Activated effector memory CD4-positive, alpha-beta T cell treated with anti-CD3 and anti-CD28 coated beads, Interleukin-2, amount 50 U/mL, for 16 hours (primary cell): ENCODE measurements at places on chromosomes 3 and 15.
A peak's percentile ranks its signal among the peaks of the same experiment; 100 is the strongest.

GRCh38 chr15:99320374-99321215 lies 69.3 kb downstream of the LRRC28 start:
- DNase-seq: no peak

GRCh38 chr3:128585189-128585588 lies 65.4 kb downstream of the RPN1 start:
- no peak for DNase-seq

DNA sequence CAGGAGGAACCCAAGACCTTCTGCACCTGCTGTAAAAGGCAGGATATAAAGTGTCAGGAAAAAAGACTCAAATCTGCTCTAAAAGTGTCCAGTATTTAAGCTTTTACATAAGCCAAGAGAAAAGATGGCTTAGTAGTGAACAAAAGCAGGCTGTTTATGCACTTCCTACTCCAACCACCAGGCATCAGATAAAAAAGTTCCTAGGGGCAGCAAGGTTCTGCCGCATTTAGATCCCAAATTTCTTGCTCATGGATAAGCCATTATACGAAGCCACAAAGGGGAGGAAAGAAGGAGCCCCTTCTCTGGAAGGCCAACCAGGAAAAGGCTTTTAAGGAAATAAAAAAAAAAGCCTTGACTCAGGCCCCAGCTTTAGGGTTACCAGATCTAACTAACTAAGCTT lies 10.6 kb upstream of the SLC9C1 start:
- DNase-seq: no peak

DNA sequence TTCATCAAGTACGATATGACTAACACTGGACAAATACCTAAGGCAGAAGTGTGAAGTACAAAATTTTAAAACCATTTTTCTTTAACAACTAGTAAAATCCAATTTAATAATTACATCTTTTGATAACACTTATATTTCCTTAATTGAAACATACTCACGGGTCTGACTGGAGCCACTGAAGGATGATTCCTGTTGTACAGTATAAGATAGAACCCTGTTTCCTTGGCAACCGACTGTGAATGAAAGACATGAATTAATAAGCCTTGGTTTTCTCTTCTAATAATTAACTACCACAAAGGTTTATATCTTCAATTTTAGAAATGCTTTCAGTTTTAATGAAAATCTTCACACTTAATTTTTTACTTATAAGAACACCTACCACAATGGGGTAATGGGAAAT lies 19.4 kb downstream of the DHX36 start:
- DNase-seq: no peak

- DNase-seq: no peak
Measured at GRCh38 chr3:137768361-137769321, 4.5 kb downstream of the SOX14 start.

DNA sequence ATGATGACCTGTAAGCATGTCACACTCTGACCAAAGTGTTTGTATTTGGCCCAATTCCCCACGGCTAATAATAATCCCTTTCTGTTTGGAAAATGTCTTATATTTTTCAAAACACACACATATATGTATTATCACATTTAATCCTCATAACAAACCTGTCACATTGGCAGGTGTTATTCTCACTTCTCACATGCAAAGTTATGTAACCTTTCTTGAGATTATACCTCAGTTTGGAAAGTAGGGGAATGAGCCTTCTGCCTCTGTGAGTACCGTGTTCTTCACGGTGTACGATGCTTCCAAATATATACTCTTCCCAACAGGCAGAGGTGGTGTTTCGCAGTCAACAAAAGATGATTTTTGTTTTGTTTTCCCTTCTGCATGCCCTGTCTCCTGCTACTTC lies 205.6 kb downstream of the TP63 start:
- DNase-seq: no peak

DNA sequence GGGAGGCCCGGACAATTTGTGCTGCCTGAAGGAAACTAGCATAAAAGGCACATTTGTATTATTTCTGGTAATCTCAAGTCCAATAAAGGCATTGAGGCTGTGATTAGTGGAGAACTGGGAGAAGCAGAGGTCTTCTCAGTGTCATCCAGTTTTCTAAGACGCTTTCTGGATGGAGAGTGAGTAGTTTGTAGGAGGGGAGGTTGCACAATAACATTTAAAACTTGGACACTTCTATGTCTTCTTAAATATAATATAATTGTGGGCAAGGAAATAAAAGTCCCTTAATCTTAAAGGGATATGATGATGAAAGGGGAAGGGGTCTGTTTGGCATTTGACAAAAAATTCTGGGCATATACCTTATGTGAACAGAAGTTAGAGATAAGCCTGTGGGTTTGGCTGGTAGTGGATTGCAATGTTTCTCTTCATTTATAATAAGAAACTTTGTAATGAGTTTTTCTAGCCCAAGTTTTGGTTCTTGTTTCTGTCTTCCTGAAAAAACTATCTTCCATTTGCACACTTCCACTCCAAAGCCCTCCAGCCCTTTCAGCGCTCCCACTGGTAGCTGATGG lies 291.6 kb upstream of the TGFBR2 start:
- DNase-seq: no peak

GRCh38 chr3:71582036-71582611 lies 1.4 kb downstream of the FOXP1 start:
- peak; percentile 78 for DNase-seq

DNA sequence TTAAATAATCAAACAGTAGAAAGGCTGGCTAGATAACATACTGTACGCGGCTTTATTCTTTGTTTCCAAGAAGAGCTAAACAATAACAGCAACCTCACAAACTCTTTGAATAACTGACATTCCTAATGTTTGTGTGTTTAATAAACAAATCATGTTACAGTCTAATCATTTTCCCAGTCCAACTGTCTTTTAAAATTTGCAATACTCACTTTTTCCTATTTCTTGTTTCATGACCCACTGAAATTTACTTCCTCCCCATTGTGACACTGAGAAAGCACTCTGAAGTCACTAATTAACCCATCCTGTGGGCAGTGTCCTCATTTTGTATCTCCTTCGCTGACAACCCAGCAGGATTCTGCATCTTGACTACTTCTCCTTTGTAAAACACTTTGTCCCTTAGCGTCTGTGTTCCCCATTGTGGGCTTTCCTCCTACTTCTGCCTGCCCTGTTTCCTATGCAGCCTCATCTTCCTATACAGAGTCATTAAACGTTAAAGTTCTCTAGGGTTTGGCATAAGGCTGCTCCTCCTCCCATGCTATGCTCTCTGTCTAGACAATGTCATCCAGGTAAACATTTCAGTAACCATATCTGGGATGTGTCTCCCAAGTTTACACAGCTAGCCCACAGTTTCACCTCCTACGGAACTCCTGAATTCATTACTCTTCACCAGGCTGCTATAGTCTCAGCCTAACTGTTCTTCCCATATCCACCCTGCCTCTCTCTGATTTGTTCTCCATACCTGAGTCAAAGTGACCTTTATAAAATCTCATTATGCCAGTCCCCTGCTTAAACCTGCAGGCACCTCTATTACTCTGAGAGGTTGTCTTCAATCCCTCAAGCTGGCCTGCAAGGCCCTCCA lies 148.9 kb downstream of the GREM1 start:
- no peak for DNase-seq

- DNase-seq: no peak
Measured at GRCh38 chr3:168054447-168054846, 41.3 kb downstream of the GOLIM4 start.

DNA sequence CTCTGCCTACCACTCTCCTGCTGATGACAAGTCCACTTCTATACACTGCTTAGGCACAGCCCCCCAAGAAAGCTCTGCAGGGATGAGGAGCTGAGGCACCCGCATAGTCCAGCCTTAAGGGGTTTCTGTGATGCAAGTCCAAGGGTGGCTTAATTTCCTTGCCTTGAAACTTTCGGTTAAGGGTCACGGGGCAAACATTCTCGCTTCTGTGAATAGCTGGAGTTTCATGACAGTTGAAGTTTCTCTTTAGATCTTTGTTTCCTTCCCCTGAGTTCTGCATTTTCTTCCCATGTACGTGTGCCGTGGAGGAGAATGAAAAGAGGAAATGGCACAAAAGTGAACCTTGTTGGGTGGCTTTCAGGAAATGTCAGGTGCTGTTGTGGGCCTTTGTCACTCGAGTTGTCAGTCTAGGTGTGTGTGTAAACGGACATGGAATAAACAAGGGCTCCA lies 7.0 kb downstream of the GPR160 start:
- DNase-seq: no peak

DNA sequence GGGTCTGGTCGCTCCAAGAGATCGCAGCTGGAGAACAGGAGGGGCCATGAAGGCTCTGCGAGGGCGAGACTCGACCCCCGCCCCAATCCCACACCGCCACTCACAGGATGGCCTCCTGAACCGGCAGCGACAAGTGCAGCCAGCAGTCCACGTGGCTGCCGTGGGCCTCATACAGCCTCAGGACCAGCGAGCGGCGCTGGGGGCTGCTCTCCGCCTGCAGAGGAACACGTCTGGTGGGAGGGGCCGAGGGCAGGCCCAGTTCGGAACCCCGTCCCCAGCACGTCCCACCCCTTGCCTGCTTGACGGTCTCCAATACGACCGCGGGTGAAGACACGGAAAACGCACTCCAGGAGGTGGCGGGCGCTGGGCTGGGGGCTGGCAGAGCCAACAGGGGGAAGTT lies 9.2 kb downstream of the NEIL1 start:
- DNase-seq: no peak

- DNase-seq: peak; percentile 93
Measured at GRCh38 chr3:48268381-48268935, 27.6 kb downstream of the ZNF589 start.

- DNase-seq: no peak
Measured at GRCh38 chr15:84810073-84810840, 6.9 kb upstream of the ALPK3 start.

DNA sequence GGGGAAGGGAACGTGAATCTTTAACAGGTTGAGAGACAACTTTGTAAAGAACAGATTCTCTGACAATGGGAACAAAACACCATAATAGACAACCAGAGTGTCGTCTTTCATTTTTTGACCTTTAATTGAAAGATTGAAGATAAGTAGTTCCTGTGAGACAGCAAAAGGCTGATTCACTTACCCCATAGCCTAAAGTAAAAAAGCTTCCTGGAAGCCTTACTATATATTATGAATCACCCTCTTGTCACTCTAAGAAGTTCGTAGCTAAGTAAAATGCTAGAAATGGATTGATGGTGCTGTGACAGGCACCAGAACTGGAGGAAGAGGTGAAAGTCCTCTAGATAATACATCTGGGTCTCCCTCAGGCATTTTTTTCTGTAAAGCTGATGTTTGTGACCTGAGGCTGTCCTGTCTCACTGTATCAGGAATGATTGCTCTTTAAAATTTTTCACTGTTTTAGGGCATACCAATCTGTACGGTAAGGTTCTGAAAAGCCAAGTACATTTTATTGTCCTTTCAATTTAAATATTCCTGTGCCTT lies 824.6 kb upstream of the SEMA6D start:
- DNase-seq: no peak

DNA sequence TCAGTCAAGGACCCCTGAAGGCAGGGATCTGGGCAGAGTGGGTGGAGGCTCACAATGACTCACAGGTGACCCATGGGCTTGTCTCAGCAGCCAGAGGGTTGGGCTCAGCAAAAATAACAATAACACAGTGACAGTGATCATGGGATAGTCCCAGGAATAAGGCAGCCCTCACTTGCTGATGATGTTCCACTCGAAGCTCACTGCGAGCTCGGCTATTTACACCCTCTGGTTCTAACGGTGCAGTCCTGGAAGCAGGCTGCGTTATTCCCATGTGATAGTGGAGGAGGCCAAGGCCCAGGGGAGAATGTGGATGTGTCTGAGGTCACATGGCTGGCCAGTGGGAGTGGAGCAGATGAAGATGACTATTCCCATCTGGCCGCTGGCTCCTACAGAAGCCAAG lies 16.2 kb downstream of the CCDC33 start:
- no peak for DNase-seq

- DNase-seq: no peak
Measured at GRCh38 chr3:85592256-85592655, 633.5 kb downstream of the CADM2 start.

DNA sequence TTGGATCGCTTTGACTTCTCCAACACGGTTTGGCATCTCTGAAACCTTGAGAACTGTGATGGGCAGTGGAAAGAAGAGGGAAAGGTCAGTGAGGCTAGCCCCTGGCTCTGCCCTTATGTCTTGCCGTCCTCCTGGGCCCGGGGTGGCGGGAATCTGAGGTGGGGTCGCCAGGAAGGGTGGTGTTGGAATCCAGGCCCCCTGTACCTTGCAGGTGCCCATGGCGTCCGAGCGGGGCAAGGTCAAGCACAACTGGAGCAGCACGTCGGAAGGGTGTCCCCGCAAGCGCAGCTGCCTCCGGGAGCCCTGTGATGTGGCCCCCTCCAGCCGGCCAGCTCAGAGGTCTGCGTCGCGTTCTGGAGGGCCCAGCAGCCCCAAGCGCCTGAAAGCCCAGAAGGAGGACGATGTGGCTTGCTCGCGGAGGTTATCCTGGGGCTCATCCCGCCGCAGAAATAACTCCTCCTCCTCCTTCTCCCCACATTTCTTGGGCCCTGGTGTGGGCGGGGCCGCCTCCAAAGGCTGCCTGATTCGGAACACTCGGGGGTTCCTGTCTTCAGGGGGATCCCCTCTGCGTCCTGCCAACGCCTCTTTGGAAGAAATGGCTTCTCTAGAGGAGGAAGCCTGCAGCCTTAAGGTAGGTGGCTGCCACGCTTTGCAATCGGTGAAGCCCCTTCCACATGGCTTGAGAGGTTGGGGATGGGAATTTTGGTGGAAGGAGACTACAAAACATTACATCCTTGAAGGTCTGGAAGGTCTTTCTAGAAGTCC lies 907 bp downstream of the TATDN2 start:
- DNase-seq: peak; percentile 85

- no peak for DNase-seq
Measured at GRCh38 chr3:133943639-133944141, 48.0 kb upstream of the RAB6B start.

GRCh38 chr15:94844198-94844537 lies 612.8 kb downstream of the MCTP2 start:
- no peak for DNase-seq

DNA sequence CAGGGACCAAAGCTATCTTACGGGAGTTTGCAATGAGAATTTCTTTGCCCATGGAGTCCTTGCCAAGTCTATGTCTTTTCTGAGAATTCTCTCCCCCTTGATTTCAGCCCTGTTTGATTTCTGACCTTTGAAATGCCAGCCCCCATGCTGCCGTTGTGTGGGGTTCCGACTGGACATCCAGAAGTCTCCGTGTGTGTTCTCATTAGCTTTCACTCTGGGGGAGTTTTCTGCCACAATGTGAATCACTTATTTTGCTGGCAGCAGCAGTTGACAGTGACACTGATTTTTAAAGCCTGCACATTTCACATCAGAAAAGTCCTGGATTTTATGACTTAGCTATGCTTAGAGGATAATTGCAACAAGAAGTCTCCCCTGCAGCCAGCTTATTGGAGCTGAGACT lies 98.4 kb upstream of the CTDSPL start:
- DNase-seq: no peak
